ENCODE measurements at places on chromosomes 11 and 22.

- no peak for DNase-seq
Observed at GRCh38 chr11:44746894-44747293, 20.1 kb downstream of the TSPAN18 start.

DNA sequence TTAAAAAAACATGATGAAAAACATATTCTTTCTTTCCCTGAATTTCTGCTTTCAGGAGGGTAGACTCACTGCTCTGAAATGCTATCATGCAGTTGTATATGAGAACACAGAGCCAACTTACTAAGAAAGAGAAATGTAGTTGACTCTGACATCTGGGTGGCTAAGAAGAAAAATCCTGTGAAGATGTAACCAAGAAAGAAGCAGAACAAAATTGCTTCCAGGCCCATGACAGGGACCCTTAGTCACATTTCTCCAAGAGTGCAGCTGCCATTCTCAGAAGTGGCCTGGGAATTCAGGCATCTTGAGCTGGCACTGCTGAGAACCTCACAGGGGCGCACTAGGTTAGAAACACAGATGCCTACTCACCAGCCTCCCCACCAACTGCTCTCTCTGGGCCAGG lies 73.6 kb downstream of the RPL27A start:
- no peak for DNase-seq

DNA sequence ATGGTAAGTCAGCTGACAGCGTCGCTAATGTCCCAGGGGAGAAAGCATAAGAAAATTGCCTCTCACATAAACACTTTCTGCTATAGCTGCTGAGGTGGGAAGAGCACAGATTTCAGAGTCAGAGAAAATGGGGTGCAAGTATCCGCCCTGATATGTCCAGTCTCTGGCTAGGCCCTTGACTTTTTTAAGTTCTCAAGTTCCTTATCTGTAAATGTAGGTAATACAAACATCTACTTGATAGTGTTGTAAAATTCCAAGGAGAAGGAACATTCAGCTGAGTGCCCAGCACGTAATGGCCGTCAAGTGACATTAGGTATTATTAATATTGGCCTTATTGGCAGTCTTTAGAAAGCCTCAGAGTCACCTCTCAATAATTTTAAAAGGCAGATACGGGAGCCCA lies 143.6 kb downstream of the NTM start:
- no peak for DNase-seq

DNA sequence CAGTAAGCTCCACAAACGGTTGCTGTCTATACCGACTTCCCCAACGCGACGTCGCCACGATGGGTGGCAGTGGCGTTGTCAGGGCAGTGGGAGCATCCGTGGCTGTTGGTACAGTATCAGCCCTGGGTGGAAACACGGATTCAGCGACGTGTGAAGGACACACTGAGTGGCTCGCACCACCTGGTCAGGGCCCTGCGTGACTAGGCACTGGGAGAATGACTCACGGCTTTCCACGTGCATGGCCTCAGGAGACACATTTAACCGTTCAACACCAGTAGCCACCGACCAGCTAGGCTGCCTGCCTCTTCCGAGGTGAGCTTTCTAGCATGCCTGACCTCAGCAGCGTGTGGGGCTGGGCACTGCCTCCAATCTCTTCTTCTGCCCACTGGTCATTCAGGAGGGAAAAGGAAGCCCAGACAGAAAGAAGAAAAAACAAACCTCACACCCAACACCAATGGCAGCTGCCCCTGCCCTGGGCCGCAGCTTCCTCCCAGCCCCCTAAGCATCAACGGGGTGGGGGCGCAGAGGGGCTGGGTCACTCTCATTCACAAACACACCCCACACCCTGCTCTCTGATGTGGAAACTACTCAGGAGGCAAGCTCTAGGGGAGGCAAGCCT lies 59.0 kb downstream of the MYH9 start:
- DNase-seq = peak; percentile 31

DNA sequence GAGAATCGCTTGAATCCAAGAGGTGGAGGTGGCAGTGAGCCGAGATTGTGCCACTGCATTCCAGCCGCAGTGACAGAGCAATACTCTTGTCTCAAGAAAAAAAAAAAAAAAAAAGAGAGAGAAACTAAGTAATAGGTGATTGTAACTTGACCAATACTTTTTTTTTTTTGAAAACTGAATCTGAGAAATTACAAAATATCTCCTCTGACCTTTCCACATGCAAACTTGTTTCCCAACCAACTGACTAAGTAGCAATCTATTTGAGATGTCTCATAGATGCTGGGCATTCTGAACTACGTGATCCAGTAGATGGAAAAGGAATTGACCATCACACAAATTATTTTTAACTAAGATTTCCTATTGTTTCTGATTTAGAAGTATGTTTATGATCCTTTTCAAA lies 407.3 kb upstream of the CHORDC1 start:
- DNase-seq = no peak

- no peak for DNase-seq
Observed at GRCh38 chr11:19660076-19660475, 52.6 kb upstream of the NAV2 start.

DNA sequence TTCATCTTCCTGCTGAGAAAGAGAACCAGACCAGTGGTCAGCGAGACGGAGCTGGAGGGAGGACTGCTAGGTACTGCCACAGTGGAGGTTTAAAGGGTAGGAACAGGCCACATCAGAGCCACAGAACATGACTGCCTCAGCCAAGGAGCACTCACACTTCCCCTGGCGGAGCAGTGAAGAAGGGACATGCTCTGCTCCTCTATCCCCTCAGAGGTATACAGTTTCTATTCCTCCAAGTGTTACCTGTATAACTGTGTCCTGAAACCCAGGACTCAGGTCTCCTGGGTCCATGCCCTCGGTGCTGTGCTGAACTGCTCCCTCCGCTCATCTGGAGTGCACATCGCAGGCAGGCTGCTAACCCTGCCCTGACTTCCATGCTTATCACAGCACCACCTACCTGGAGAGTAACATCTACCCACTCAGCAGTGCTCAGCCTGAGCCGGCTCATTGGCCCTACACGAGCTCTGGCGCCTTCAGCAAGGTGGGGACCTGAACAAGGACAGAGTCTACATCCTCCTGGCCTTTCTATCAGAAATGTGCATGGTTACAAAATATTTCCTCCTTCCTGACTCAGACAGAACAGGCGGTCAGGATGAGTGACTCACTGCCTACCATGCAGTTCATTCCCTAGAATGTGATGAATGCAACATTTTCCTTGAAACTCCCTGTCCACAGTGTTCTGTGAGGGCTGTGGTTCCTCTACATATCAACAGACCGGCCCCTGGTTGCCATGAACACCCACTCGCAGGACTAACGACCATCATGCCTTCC lies 52.9 kb downstream of the C11orf58 start:
- no peak for DNase-seq

DNA sequence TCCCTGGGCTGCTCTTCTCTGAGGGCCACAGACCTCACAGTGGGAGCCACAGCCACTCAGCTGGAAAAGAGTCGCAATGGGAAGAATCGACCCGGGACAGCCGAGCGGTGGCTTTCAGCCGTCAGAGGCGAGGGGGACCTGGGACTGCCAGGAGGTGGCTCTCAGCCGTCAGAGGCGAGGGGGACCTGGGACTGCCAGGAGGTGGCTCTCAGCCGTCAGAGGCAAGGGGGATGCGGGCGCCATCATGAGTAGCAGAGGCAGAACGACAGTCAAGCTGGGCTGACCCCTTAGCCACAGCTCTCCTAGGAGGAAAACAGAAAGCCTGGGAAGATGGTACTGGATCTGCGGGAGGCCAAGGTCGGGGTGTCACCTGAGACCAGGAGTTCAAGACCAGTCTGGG lies 14.9 kb upstream of the MUC2 start:
- DNase-seq = no peak

DNA sequence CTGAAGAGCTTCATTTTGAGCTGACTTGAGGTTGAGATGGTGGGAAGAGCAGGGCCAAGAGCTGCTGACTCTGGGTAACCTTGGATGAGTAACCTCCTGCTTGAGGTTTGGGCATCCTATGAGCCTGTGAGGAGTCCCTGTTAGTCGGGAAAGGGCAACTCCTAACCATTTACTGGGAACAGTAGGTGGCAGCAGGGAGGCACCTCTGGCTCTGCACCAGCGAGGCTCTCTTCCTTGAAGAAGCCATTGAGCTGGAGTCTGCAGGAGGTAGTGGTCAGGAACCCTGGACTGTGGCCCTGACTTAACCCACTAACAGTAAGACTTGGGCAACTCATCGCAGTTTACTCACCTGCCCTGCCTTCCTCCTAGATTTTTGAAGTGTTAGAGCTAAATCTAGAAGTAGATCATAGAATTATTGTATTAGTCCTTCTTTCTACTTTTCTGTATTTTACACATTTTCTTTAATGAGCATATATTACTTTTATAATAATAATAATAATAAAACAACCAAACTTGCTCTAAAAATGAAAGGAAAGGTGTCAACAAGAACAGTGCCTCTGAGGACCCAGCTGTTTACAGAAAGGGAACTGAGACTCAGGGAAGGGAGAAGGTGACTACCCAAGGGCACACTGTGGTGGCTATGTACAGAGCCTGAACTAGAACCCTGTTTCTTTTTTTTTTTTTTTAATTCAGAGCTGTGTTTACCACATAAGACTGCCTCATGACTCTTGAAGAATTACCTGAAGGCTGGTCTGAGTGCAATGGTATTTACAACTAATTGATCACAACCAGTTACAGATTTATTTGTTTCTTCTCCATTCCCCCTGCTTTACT lies 47.5 kb downstream of the MEI1 start:
- DNase-seq = peak; percentile 47

All from NCI-H2171 (cell line).